ENCODE measurements at places on chromosomes 7 and 10. TPM values are rescaled to one million over a fixed set of nuclear protein-coding genes. Genes with fewer than 3 reads are reported as not detected.

The SPDYE2 gene
- not detected for total RNA-seq

The JCAD gene
- total RNA-seq: 9.6 TPM

The TMEM236 gene
- total RNA-seq: 0.08 TPM

The LIPM gene
- total RNA-seq: not detected

The PDK4 gene
- total RNA-seq: 5.0 TPM

The PDE6C gene
- not detected for total RNA-seq
